Fibroblast of the aortic adventitia (primary cell): ENCODE measurements at places on chromosomes 1 and 21.

DNA sequence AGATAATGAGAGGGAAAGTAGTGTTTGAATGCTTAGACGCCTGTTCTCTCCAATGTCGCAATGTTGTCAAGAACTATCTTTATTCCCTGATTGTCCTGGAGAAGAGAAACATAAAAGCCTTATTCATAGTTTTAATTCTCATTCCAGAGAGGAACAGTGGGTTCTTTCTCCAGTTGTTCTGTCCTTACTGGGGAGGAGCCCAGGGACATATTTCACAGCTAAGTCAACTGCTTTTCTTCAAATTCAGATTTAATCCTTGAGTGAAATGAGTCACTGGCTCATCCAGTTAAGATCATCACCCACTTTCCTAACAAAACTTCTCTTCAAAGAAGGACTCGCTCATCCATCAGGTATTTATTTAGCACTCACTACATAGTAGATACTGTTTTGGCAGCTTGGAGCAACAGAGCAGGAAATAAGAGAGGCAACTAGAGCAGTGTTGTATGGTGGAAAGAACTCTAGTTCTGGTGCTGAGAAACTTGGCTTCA, 365.7 kb upstream of the USP24 start:
- DNase-seq, result peak; percentile 79

- no peak for DNase-seq
These were observed 16.5 kb downstream of the LHX9 start for GRCh38 chr1:197933647-197934046.

GRCh38 chr1:9107136-9107535, 21.8 kb downstream of the GPR157 start:
- DNase-seq, result peak; percentile 55

DNA sequence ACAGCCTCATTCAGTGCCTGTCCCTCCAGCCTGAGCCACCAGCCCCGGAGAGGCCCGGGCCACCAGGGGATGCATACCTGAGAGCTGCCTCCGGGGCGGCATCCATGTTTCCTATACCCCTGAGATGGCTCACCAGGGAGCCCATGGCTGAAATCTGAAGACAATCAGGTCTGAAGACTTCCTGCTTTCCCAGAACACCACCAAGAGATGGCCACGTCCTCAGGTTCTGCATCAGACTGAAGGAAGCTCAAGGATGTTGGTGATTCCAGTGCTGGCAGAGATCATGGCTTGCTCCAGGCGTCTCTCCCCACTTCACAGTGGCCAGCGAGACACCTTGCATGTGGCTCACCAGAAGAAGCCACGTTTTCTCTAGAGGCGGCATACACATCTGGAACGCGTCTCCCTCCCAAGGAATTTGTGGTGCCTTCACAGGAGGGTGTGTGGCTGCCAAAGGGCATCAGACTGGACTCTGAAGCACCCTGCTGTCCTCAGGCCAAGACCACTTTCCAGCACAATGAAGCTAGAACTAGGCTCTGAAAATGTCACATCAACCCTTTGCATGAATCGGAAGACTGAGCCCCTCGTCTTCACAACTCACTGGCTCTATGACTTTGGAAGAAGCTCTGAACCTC, 170.7 kb upstream of the IRF2BP2 start:
- no peak for DNase-seq

GRCh38 chr1:52955129-52955970, 28.3 kb downstream of the SCP2 start:
- peak; percentile 94 for DNase-seq

DNA sequence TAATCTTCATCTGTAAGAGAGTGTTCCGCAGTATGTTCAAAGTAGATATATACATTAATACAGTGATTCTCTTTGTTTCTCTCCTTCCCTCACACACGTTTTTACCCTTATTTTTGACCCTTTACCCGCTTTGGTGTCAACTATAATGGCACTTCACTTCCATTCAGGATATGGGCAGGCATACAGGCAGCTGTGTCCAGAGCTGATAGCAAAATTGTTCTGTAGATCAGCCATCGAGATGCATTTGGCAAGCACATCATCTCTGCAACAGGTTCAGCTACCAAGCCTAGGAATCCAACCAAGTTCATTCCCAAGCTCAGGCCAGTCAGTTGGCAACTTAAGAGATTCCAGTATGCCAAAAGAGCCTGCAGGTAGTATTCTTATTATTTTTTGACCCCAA, 74.8 kb downstream of the FNBP1L start:
- DNase-seq, result no peak

- no peak for DNase-seq
These were observed 12.1 kb downstream of the TRAPPC10 start for GRCh38 chr21:44024257-44024656.

DNA sequence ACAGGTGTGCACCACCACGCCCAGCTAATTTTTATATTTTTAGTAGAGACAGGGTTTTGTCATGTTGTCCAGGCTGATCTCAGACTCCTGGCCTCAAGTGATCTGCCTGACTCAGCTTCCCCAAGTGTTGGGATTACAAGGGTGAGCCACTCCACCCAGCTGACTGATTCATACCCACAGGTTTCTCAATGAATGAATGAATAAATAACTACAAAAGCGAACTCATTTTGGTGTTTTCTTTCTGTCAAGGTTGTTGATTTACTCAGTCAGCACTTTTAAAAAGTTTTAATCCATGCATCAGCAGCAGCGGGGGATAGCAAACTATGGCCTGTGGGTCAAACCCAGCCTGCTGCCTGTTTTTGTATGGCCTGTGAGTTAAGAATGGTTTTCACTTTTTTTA, 217.5 kb downstream of the FAF1 start:
- no peak for DNase-seq

DNA sequence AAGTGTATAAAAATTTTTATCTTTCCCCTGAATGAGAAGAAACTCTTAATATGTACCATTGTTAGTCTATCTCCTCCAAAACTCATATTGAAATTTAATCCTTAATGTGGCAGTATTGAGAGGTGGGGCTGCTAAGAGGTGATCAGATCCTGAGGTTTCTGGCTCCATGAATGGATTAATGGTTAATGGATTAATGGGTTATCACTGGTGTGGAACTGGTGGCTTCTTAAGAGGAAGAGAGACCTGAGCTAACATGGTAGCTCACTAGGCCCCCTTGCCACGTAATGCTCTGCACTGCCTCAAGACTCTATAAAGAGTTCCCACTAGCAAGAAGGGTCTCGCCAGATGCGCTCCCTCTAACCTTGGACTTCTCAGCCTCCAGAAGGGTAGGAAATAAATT, 70.6 kb upstream of the ZBTB18 start:
- DNase-seq, result no peak

- DNase-seq, result no peak
These were observed 49.6 kb upstream of the ADAR start for GRCh38 chr1:154657556-154657955.

- no peak for DNase-seq
These were observed 621.8 kb upstream of the NR5A2 start for GRCh38 chr1:199405634-199406196.

DNA sequence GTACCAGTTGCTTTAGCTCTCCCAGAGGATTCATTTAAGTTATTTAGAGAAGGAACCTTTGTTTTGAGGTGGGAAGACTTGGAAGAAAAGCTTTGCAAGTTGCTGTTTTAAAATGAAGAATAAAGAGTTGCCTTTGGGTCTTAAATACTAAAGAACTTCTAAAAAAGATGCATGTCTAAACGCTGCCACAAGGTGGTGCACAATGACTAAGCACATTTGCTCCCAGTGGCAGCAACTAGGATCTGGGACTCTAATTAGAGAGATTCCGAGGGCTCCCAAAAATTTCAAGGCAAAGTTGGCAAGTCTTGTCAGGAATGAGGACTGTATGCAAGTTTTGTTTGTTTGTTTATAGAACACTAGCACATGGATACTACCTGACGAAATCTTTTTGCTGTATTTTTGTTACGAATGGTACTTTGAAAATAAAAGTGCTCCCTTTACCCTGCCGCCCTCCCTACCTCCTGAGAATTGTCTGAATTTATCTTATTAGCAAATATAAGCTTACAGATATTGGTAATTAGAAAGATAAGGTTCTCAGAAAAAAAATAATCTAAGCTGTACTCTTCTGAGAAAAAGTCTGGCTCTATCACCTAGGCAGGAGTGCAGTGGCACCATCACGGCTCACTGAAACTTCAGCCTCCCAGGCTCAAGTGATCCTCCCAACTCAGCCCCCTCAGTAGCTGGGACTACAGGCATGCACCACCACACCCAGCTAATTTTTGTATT, 121.8 kb downstream of the HFM1 start:
- peak; percentile 90 for DNase-seq

DNA sequence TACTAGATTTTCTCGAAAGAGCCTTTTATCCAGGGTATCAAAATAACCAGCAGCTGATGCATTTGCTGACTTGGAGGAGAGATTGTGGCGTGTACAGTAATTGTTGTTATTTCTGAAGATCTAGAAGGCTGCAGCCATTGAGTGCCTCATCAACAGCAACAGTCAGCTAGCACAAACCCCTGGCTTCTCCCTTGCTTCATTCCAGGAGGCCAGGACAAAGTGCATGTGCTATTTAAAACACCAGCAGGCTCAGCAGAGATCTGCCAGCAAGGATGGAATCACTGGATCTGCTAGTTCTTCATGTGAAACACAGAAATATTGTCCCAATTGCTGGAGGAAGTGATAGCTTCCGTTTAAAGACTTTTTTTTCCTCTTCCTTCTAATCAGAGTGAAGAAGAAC, 2.8 kb upstream of the NGF start:
- DNase-seq, result no peak

DNA sequence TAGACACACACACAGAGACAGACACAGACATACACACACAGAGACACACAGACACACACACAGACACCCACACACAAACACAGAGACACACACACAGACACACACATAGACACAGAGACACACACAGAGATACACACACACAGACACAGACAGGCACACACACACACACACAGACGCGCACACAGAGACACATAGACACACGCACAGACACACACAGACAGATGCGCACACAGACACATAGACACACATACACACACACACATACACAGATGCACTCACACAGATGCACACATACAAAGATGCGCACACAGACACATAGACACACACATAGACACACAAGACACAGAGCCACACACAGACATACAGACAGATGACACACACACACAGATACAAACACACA, 16.0 kb downstream of the KIF21B start:
- DNase-seq, result no peak

DNA sequence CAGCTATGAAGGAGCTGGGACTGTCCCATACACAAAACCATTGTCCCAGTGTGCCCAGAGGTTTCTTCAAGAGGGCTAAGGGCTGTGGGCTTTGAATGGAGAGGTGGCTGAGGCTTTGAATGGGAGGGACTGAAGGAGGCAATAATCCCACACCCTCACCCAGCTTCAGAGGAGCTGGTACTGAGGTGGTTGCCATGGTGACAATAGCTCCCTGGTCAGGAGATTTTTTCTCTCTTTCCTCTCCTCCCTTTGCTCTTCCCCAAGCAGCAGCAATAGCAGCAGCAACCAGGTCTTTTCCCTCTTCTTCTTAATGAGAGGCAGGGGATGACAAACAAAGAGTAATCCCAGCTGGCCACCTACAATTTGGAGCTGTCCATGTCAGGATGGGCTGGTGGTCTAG, 1.6 kb downstream of the HPCAL4 start:
- DNase-seq, result no peak

- DNase-seq, result no peak
These were observed 10.2 kb upstream of the NCMAP start for GRCh38 chr1:24545662-24546061.

DNA sequence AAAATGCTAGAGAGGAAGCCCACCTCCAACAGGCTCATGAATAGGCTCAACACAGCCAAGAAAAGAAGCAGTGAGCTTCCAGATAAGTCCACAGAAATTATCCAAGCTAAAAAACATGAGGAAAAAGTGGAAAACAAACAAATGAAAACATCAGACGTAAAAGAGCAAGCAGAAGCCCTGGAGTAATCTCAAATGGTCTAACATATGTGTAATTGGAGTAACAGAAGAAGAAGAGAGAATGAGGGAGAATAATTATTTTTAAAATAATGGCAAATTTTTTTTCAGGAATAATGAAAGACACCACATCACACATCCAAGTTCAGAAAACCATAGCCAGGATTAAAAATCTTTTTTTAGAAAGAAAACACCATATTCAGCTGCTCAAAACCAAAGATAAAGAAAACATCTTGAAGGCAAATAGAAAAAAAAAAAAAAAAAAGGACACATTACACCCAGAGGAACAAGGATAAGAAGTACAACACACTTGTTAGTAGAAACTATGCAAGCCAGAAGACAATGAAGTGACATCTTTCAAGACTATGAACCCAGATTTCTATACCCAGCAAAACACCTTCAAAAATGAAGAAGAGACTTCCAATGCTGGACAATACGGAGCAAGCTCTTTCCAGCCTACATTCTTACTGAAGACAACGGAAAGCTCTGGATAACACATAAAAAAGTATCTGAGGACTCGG, 10.6 kb upstream of the SUMO3 start:
- no peak for DNase-seq

DNA sequence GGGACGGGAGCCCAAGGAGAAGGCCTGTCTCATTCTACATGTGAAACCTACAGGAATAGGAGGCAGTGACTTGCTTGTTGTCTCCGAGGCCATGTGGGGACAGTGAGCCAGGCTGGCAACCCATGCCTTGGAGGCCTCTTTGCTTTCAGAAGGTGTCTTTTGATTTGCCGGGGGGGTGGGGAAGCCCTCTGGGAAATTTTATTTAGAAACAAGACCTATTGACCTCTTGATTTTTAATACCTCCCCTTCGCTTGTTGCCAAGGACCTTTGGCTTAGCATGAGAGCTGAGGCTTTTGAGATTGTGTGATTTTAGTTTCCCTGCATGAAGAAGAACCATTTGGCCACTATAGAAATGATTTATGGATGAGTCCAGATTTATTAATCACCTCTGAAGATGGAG, 4.1 kb downstream of the ARMH1 start:
- DNase-seq, result no peak

GRCh38 chr1:95583661-95584210, 349.7 kb downstream of the RWDD3 start:
- DNase-seq, result no peak

- DNase-seq, result no peak
These were observed 155.5 kb downstream of the OMA1 start for GRCh38 chr1:58391056-58391455.

DNA sequence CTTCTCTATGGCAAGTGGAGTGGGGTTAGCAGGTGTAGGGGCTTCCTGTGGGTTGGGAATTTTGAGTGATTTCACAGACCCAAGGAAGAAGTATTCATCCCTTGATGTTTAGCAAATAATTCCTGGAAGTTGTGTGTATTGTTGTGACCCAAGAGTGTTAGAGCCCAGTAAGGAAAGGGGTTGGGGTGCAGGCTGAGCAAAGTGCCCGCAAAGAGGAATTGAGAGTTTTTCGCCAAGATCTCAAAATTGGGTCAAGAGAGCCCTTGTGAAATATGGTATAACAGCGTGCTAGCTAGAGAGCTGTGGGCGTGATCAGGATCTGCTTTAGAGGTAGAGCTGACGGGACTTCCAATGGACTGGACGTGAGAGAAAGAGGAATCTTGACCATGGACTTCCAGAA, 73.0 kb upstream of the LAPTM5 start:
- DNase-seq, result no peak

GRCh38 chr1:46166521-46167462, 8.1 kb upstream of the TSPAN1 start:
- no peak for DNase-seq
